ENCODE measurements at places on chromosomes 12 and 14.

- no peak for DNase-seq
Observed at GRCh38 chr14:54470701-54471100, 18.1 kb downstream of the GMFB start.

GRCh38 chr14:22800346-22800745 lies 14.9 kb downstream of the SLC7A7 start:
- no peak for DNase-seq

DNA sequence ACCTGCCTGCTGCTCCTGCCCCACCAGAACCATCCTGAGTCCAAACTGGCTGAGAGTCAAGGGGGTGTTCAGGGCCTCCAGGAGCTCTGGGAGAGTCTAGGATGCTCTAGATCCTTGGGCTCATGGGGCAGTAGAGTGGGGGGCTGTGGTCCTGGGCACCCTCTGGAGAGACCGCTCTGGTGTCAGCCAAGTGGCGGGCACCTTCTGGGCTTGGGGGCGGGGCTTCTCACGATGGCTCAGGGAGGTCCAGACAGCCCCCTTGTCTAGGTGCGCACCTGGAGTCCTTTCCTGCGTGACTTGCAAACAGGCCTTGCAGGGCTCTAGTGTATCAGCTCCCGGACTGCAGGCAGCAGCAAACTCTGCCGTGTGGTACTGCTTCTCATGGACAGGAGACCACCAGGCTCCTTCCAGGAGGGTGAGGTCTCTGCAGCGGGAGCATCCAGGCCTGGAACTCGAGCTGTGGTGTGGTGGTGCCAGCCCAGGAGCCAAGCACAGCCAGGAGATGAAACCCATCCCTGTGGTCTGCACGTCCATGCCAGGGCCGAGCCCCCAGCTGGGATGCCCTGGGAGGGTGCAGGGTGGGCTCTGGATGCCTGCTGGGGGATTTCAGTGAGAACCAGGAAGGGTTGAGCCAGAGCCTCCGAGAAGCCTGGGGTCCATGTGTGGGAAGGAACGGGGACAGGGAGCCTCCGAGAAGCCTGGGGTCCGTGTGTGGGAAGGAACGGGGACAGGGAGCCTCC lies 15.0 kb downstream of the PACS2 start:
- no peak for DNase-seq

- DNase-seq, result no peak
Observed at GRCh38 chr14:82595466-82595865, 1061.8 kb upstream of the SEL1L start.

GRCh38 chr12:88433997-88434703 lies 146.1 kb downstream of the KITLG start:
- DNase-seq, result no peak

DNA sequence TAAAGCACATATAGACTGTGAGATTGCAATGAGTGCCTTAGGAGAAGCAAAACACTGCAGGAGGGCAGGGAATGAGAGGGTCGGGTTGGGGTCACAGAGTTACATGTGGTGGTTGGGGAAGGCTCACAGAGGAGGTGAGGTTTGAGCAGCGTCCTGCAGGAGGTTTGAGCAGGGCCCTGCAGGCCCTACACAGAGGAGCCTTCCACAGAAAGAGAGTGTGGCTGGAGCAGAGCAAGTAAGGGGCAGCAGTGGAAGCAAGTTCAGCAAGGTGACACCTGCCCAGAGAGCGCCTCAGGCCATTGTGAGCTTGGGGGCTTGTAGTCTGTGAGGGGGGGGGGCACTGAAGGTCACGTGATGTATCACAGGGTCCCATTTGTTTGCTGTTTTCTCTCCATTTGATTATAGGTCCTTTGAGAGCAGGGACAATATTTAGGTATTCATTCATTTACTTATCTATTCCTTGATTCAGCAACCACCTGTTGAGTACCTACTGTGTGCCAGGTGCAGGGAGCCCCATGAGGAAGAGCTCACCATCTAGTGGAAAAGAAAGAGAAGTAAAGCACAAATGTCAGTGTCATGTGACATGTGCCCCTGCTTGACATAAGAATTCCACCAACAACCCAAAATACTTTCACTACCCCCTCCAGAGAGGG lies 56.6 kb downstream of the GALNT16 start:
- no peak for DNase-seq

DNA sequence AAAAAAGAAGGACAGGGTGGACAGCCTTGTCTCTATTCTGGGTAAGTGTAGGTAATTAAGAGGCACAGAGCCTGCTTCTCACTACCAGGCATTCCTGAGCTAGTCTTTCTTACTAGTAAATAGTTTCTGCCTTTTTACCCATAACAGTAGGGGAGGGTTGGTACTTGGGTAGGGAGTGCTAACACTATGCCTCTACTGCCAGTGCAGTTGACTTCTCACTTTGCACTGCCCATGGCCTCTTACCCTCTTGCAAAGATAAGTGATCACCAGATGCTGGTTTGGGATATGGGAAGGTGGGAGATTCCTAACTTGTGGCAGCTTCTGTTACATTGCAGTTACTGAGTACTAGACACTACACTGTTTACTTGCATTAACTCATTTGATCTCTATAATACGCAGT lies 11.6 kb downstream of the AHSA1 start:
- DNase-seq, result no peak

DNA sequence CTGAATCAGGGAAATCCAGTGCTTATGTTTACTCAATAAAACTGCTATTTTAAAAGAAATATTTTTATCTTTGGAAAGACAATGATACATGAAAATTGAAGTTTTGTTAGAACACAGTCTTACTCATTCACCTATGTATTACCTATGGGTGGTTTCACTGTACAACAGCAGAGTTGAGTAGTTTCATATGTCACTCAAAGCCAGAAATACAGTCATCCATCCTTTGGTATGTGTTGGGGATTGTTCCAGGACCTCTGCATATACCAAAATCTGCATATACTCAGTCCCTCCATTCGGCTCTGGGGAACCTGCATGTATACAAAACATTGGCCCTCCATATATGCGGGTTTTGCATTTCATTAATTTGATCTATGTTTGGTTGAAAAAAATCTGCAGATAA lies 190.6 kb downstream of the GPHN start:
- DNase-seq, result no peak

GRCh38 chr14:55388160-55388559 lies 23.5 kb downstream of the ATG14 start:
- DNase-seq, result no peak

- no peak for DNase-seq
Observed at GRCh38 chr14:25756876-25757275, 706.9 kb upstream of the STXBP6 start.

- no peak for DNase-seq
Observed at GRCh38 chr14:103708750-103709187, 6.5 kb downstream of the XRCC3 start.

DNA sequence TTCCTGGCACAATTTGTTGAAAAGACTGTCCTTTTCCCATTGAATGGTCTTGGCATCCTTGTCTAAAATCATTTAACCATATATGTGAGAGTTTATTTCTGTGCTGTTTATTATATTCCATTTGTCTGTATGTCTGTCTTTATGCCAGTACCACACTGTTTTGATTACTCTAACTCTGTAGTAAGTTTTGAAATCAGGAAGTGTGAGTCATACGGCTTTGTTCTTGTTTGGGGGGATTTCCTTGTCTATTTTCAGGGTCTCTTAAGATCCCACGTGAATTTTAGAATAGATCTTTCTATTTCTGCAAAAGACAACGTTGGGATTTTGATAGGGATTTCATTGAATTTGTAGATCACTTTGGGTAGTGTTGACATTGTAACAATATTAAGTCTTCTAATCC lies 88.5 kb downstream of the MYRFL start:
- no peak for DNase-seq

DNA sequence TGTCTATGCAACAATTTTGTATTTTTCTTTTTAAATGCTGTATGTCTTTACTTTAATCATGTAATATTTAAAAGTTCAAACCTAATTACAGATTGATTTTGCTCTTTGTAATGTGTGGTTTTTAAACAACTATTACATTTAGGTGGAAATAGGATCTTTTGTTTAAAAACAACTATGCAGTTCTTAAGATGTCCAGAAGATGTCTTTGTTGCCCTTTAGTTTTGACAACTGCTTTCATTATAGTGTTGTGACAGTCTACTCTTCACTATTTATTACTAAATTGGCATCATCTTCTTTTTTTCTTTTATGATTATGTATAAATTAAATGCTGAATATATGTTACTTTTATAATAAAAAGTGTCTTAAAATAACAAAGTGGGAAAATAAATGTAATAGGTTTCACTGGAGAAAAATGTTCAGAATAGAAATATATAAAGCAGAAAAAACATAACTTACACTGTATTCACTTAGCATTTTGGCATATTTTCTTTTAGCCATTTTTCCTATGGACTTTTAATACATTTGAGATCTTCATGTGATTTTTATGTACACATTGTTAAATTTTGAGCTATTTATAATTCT lies 27.1 kb upstream of the PCNX4 start:
- no peak for DNase-seq

DNA sequence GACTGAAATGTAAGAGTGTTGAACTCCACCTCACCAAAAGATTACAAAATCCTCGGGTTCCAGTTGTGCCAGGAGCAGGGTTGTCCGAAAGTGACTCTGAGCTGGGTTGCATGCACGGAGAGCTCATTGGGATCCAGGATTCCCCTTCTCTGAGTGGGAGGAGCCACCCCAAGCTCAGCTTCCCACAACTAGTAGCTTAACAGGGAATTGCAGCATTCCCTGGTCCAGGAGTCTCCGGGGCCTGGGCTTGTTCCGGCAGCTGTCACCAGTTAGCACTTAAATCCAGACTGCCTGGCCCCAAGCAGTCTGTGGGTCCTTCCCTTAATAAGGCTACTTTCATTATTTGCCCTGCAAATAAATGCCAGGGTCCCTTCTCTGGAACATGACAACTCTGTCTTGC lies 50.1 kb downstream of the CD9 start:
- no peak for DNase-seq

- no peak for DNase-seq
Observed at GRCh38 chr14:87084908-87085307, 908.1 kb downstream of the GALC start.

- no peak for DNase-seq
Observed at GRCh38 chr12:32270818-32271710, 128.3 kb upstream of the FGD4 start.

GRCh38 chr14:68669603-68670358 lies 123.1 kb downstream of the ZFP36L1 start:
- DNase-seq, result no peak

GRCh38 chr12:84069198-84069597 lies 843.4 kb downstream of the SLC6A15 start:
- DNase-seq, result no peak

GRCh38 chr14:70027785-70028428 lies 148.7 kb downstream of the SMOC1 start:
- DNase-seq, result no peak

DNA sequence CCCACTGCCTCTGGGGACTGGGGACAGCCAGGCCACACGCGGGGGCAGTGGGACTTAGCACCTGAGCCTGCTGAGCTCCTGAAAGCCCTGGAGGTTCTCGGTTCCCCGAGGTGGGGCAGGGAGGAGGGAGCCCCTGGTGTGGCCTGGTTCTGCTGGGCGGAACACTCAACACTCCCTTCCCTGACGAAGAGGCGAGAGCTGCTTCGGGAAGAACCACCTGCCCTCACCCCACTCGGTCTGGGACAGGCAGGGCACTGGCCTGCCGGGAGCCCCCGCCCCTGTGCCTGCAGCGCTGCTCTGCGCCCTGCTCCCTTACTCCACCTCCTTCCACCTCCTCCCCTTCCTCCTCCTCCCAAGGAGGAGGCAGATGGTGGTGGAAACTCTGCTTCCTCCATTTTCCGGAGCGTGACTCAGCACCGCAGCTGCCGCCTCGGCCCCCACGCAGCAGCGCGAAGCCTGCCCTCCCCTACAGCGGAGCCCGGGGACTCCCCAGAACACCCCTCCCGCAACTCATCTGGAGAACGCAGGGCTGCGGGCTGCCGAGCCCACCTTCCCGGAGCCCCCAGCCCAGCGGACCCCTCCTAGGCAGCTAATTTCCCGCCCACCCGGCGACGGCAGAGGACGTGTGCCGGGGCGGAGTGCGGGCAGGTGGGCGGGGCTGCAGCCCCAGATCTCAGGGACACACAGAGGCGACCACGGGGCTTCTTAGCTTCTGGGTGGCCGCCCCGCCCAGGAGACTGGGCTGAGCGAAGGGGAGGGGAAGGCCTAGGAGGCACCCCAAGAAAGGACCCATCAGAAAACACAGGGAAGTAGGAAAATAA lies 11.7 kb upstream of the INF2 start:
- no peak for DNase-seq

GRCh38 chr12:95218150-95219133 lies 835 bp downstream of the VEZT start:
- no peak for DNase-seq

DNA sequence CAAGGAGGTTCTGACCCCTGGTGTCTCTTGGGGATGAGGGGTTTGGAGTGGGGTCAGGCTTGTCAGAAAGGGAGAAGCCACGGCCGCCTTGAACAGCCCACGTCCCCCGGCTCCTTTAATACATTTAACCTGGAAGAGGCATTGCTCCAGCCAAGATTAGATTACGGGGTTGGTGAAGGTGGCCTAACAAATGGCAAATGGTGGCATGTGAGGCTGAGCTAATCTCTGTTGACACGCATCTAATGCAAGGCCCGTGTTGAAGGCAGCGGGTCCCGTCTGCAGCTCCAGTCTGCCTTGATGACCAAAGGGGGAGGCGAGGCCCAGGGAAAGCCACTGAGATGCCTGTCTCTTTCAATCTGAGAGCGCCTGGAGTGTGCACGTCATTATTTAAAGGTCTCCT lies 673.7 kb upstream of the TBX3 start:
- no peak for DNase-seq

GRCh38 chr12:167959-168600 lies 45.9 kb downstream of the SLC6A12 start:
- no peak for DNase-seq

DNA sequence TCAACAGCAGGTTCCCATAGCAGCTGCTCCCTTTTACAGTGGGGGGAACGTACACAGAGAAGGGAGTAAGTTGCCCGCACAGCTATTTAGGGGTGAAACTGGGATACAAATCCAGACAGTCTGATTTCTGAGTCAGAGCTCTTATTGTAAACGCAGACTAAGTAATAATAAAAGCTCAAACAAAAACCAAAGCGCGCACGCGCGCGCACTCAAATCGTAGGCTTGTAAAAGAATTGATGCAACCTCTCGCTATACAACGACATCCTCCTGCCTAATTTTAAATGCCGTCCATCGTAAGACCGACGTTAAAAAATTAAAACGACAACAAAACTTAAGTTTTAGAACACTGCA lies 747 bp upstream of the DACT1 start:
- DNase-seq, result no peak

Data from esophagus squamous epithelium (tissue), 5 donors.